Renal cortex interstitium (tissue), 15 donors: ENCODE measurements at places on chromosomes 5 and 9. TPM values are rescaled to one million over a fixed set of nuclear protein-coding genes. Genes with fewer than 3 reads are reported as not detected.

DNA sequence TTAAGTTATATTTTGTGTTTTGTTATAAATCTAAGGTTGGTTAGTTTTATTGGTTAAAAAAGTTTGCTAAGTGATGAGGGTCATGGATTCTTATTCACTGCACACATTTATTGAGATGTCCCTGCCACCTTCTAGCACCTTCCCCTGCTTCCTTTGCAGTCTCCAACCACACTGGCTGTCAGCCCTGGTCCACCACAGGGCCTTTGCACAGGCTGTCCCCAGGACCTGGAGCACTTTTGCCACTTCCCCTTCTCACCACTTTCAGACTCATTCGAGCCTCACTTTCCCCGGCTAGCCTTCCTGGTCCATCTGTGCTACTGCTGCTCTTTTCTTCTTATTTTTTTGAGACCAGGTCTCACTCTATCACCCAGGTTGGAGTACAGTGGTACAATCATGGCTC lies 45.3 kb downstream of the ARHGAP26 start:
- DNase-seq: no peak

- DNase-seq: no peak
Observed at GRCh38 chr9:16029796-16030363, 477.0 kb downstream of the CCDC171 start.

- DNase-seq: no peak
Observed at GRCh38 chr9:88746029-88746742, 211.2 kb downstream of the NXNL2 start.

- no peak for DNase-seq
Observed at GRCh38 chr9:110146373-110146772, 61.6 kb downstream of the C9orf152 start.

Gene HARS1
- 71.8 TPM for polyA plus RNA-seq

Gene IL13
- polyA plus RNA-seq: not detected
